CD4-positive, alpha-beta T cell treated with Interleukin-21 for 1 hour (primary cell): ENCODE measurements at places on chromosomes 16 and 17.

DNA sequence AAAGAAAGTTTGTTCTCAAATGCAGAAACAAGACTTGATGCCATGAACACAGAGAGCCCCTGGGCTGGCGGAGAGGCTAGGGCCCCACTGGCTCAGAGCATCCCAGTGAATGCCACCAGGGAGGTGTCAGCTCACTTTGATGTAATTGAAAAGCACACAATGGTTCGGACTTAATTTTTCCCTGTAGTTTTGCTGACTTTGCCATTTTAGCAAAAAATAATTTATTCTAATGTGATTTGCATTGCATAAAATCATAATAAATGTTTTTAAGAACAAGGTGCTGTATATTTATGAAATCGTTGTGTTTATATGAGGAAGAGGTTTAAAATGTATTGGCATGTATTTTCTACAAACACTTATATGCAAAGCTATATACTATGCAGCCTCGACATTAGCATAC, 140.5 kb downstream of the HS3ST4 start:
- DNase-seq: no peak

GRCh38 chr17:77320485-77321256, 179.9 kb downstream of the SEC14L1 start:
- DNase-seq: no peak

DNA sequence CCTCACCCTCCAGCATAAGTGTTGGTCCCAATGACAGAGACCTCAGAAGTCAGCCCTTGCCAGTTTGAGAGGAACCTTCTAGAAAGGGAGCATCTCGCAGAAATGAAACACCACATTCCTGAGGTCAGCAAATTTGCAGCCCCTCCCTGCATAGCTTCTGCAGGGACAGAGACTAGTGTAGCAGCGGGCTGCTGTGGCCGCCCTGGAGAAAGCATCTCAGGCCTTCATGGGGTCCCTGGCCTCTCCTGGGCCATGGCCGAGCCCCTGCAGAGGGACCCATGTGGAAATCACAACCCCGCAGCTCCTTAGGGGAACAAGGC, 11.4 kb downstream of the HS3ST6 start:
- DNase-seq: no peak

GRCh38 chr16:49875806-49876715, 20.1 kb upstream of the ZNF423 start:
- no peak for DNase-seq

- DNase-seq: no peak
These were observed 151.7 kb upstream of the CHMP6 start for GRCh38 chr17:80839970-80840369.

GRCh38 chr17:76862494-76862893, 5.7 kb upstream of the MGAT5B start:
- DNase-seq: no peak

- DNase-seq: no peak
These were observed 57.3 kb upstream of the CDC42EP4 start for GRCh38 chr17:73369111-73369521.

GRCh38 chr17:74393346-74393942, 26.1 kb downstream of the GPR142 start:
- DNase-seq: no peak

- DNase-seq: no peak
These were observed at the start of gene CETP for GRCh38 chr16:56961851-56962281. TSS of gene CETP (plus strand) at chr16:56961950. CDS start at chr16:56961980, 30 bp downstream.

- DNase-seq: no peak
These were observed 9.5 kb downstream of the ZNF764 start for GRCh38 chr16:30548416-30549253.
